ENCODE measurements at places on chromosomes 6 and 20.

- DNase-seq, result no peak
Measured at GRCh38 chr6:108714101-108714765, 134.0 kb upstream of the ARMC2 start.

GRCh38 chr6:145814035-145814500, 527 bp downstream of the FBXO30 start:
- DNase-seq, result no peak

- DNase-seq, result no peak
Measured at GRCh38 chr20:39775110-39775509, 813.0 kb downstream of the DHX35 start.

DNA sequence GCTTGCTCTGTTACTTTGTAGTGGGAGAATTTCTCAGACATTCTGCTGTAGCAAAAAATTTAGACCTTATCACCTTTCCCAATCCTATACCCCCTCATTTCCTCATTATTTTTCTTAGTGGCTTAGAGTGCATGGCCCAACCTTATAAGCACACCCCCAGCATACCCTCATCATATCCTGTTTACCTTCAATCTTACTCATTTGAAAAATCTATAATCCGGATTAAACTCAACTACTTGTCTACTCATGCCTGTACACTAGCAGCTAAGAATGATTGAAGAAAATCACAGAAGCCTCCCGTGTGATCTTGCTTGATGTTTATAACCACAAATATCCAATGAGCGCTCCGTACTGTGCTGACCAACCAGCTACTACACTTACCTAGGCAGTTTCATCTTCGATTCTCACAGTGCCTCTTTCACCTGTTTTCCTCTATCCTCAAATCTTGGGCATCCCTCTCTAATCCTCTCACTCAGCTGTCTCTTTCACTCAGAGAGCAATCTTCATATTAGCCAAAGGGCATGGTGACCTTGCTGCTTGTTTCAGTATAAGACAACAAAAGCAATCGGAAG, 36.6 kb downstream of the AIG1 start:
- DNase-seq, result no peak

DNA sequence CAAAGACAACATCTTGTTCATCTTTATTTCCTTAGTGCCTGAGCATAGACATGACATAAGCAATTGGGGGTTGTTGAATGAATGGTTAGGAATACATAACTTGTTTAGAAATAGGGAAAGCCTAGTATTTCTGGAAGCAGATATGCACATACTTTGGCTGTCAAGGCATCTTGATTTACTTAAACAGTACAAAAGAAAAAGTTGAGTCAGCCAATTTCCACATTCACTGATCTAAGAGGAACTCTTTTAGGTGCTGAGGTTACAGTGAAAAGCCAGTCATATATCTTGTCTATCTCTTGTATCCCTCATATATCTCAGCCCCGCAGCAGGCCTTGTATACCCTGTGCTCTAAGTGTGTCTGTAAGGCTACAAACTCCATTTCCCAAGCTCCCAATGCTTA, 11.6 kb downstream of the ZKSCAN4 start:
- no peak for DNase-seq

- DNase-seq, result no peak
Measured at GRCh38 chr6:101401792-101402621, 8.5 kb downstream of the GRIK2 start.

DNA sequence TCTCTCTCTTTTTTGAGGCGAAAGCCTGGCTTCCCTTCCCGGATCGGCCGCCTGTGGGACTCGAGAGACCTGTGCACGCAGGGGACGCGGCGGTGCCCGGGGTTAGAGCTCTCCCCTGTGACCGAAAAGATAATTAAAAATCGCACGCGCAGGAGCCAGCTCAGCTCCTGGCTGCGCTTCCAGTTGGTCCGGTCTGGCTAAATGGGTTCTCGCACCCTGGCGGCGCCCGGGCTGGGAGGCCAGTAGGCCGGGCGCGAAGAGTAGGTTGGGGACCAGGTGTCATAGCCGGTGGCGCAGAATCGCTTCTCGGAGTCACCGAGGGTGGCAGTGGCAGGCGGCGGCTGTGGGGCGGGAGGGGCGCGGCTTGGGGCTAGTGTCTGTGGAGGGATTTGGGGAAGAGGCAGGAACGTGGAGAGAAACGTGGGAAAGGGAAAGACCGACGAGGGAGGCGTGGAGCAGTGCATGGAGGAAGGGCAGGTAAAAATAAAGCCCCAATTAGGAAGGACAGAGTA, 41.9 kb upstream of the SUPT3H start:
- DNase-seq, result no peak

DNA sequence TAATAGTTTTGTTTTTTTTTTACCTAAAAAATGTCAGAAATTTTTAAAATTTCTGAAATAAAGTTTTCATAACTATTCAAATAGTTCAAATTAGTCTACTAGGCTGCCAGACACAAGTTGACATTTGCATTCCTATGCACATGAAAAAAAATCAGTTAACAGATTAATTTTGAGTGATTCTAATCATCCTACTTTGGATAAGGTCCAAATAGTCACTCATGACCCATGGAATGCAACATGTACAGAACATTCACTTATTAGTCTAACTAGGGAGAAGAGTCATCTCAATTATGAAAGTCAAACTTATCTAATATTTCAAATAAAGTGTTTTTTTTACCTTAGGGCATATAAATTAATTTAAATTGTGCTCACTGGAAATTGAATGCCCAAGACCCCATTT, 390.2 kb downstream of the EPM2A start:
- no peak for DNase-seq

- DNase-seq, result no peak
Measured at GRCh38 chr20:46070215-46070900, 19.4 kb downstream of the NCOA5 start.

GRCh38 chr6:134714113-134714512, 235.8 kb downstream of the ALDH8A1 start:
- no peak for DNase-seq

DNA sequence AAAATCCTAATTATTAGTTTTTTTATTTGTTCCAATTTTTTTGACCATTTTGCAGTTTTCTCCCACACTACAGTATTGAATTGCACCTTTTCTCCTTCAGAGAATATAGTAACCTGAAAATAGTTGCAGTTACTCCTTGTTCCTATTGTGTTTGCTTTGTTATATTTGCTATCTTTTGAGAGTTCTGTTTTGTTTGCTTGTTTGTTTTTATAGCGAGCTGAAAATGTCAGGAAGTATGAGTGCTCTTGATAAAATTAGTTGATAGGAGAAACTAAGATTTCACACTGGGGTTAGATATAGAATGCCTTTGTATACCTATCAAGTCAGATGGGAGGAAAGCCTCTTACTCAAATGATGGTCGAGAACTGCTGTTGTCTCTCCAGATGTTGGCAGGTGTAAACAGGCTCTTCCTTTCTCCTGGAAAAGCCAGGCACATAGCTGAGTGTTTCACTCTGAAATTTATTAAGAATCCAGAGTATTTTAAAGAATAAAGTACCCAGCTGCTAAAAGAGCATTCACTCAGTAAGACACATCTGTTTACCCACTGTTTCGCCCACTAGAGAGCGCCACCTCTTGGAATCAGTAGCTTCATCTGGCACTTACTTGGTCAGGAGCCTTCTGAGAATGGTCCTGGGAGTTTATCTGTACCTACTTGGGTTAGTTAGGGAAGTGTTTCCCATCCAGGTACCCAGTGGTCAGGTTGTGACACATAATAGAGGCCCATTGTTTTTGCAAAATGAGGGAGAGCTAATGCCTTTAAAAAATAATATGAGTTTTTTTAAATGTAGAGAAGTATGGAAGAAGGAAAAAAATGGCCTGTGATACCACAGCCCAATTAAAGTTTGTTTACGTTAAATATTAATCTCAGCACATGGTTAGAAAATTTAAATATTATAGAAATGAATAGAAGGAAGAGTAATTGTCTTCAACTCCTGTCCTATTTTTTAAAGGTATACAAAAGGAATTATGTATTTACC, 11.2 kb downstream of the NT5DC1 start:
- DNase-seq, result no peak

GRCh38 chr6:8194490-8194889, 92.1 kb upstream of the EEF1E1 start:
- DNase-seq, result no peak

DNA sequence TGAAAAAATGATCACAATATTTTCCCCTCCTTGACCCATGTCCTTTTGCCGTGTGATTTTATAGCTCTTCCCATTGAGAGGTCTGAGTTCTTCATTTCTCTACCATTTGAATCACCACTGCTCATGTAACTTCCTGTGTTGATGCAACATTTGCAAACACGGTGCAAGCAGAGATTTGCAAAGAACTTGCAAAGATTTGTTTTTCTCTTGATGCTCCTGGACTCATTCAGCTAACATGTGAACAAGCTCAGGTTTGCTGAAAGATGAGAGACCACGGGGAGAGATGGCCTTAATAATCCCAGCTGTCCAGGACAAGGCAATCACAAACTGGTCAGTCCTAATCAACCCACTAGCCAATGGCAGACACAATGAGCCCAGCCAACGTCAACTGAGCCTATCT, 8.6 kb downstream of the VNN2 start:
- no peak for DNase-seq

DNA sequence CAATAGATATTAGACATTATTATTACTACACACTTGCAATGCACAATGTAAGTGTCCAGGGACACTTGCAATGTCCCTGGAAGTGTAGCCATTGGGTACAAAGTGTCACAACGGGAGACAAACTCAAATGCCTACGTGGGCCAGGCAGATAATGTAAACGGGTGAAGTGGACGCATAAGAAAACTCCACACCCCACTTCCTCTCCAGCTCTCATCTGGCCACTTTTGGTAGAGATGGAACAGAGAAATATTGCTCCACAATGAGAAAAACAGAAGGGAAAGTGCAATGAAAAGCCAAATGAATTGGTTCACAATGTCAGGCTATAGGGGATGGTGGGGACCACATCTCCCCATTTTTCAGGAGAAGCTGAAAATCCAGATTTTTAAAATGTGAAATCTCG, 9.4 kb downstream of the SULF2 start:
- no peak for DNase-seq

DNA sequence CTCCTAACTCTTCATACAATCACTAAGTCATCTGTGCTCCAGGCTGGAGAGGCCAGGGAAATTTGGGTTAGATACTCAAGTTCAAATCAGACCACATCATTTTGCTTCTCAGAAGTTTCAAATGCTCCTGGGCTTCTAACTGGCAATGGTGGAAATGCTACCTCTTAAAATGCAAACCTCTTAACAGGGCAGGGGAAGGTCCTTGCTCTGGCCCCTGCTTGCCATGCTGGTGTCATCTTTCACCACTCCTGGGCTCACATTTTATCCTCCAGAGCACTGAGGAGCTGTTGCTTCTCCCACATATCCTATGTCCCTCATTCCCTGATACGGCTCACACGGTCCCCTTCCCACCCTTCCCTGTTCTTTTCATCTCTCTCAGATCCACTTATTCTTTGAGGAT, 41.8 kb upstream of the NT5E start:
- no peak for DNase-seq

- no peak for DNase-seq
Measured at GRCh38 chr20:34300256-34300806, 2.8 kb downstream of the AHCY start.

GRCh38 chr6:22295145-22295544, 1.7 kb downstream of the PRL start:
- DNase-seq, result no peak

DNA sequence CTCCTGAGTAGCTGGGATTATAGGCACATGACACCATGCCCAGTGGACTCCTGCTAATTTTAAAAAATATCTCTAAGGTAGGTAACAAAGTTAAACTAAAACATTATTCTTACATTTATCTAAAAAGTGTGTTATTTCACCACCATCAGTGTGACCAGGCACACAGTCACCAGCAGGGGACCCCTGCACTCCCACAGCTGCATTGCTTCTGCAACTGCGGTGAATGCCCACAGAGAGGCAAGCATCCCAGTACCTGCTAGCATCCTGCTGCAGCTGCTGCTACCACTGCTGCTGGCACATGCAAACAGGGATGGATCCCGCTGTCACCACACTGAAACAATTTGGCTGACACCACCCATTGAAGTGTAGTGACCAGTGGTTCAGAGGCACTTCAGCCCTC, 21.9 kb upstream of the EPB41L2 start:
- no peak for DNase-seq

- no peak for DNase-seq
Measured at GRCh38 chr6:166032366-166033200, 135.1 kb downstream of the TBXT start.

DNA sequence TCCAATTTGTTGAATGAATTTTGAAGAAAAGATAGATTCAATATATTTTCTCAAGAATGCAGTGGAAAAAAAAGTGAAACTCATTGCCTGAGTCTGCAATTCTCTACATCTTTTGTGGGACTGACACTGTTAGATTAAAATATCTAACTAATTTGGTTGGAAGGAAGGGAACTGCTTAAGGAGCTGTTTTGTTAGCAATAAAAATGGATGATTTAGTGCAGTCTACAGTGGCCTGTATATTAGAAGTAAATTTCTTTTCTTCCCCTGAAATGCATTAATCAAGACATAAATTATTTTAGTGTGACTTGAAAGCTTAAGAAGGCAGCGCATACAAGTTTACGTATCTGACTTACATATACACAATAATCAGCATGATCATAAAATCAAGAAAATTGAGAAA, 1332.6 kb downstream of the EPHA7 start:
- DNase-seq, result no peak

DNA sequence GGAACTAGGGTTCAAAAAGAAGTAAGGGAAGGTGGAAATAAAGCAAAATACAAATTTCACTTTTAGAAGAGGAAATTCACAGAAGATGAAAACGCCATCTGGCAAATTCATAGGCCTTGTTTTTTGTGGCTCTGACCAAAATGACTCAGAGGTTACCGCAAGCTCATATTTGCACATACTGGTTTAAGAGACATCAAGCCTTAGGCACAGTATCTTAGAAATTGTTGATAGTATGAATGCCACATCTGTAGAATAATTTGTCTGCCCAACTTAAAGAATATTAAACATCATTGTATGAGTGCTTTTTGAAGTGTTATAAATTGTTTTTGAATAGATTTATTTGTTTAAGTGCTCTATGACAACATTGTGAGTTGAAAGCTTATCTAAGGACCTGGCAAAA, 10.6 kb downstream of the TAAR1 start:
- DNase-seq, result no peak

DNA sequence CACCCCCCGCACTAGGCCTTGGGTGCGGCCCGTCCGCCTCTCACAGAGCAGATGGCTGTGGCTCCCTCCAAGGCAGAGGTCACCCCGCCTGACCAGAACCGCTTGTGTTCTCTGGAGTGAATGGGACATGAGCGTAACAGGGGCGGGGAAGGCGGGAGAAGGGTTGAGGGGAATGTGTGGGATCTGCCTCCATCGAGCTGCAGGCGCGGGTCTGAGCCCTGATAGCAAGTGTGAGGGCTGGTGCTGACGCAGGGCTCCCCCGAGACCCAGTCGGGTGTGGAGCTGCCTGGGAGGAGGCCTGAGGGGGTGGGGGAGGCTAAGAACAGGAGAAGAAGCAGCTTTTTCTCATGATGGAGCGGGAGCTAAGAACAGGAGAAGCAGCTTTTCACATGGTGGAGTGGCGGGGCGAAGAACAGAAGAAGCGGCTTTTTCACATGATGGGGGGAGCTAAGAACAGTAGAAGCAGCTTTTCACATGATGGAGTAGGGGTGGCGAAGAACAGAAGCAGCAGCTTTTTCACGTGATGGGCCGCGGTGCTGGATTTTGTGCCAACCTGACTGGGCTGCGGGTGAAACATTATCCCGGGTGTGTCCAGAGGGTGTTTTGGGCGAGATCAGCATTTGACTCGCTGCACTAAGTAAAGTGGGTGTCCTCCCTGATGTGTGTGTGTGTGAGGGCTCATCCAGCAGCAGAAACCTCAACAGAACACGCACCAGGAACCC, 169.3 kb downstream of the TTLL2 start:
- no peak for DNase-seq
